ENCODE measurements at places on chromosomes 7 and 10.

GRCh38 chr10:48770561-48771089 lies 86.0 kb downstream of the WDFY4 start:
- DNase-seq: no peak

DNA sequence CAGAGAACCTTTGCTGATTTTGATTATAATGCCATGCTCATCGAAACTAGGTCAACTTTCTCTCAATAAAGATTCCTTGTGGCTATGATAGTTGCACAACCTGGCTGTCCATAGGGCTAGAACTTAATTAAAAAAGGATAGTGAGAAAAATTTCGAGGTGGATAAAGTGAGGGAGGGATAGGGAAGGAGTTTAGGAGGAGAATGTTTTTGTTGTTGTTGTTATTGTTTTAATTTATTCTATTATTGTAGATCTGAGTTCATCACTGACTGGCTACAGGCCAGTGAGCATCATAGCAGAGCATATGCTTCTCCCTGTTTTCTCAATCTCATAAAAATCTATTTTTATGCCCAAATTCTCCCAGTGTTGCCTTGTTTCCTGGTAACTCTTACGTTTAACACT lies 688.7 kb upstream of the GRM3 start:
- no peak for DNase-seq

DNA sequence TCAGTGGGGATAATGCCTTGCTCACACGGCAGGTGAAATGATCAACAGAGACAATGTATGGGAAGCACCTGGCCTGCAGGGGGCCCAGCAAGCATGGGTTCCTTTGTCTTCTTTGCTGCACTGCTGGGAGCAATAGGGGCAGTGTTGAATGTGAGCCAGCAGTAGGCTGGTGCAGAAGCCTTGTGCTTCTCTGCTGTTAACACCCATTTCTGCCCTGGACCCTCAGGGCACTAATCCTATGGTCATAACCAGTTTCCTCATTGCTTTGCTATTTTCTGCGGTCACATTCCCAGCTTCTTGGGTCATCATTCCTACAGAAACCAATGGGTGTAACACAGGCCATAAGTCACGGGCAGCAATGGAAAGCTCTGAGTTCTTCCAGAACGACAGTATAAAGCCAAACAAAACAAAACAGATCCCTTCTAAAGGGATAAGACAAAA lies 10.9 kb upstream of the LGI1 start:
- DNase-seq: peak; percentile 57

GRCh38 chr7:68434857-68435256 lies 1163.4 kb upstream of the AUTS2 start:
- DNase-seq: no peak

DNA sequence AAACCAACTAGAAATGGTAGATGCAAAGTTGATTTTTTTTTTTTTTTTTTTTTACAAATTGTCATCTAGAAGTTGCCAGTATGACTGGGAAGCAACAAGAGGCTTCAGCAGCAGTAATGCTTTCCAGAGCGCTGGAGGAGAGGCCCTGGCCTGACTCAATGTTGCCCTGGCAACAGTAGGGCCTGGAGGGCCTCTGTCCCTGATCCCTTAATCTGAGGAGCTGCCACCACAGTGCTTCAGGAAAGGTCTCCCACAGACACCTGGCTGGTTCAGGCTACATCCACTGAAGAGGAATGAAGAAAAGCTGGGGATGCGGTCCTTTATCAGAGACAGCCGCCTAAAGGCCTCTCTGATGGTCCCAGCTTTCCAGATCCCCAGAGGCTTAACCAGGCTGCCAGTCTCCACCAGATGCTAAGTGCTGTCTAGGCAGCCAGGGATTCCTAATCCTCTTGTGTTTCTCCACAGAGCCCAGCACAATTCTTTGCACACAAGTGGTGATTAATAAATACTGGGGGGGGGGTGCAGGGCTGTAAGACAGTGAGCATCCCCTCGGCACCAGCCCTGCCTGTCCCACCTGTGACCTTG lies 33.7 kb downstream of the ZNF777 start:
- DNase-seq: no peak

DNA sequence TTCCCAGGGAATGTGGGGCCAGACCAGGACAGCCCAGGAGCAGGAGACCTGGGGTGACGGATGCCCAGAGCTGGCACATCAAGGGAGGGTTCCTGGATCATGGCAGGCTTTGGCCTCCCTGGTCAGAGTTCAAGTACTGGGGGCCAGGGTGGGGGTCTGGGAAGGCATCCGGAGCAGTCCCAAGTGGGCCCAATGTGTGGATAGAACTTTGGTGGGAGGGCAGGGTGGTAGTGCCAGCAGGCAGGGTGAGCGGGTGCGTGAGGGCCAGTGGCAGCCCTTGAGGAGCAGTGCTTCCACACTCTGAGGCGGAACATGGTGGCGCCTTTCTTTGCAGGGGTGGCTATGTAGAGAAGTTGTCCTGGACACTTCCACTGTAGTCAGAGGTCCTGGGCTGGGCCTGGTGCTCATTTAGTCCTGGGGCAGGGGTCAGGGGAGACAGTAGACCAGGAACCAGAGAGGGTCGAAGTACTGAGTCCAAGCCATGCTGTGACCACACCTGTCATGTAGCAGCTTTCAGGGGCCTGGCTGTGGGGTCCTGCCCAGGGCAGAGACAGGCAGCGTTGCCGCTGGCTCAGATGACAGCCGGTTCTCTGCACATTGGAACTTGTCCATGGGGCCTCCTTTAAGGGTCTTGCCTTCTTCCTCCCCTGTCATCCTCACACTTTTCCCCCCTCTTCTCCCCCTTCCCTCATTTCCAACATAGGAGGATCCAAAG lies 22.2 kb upstream of the CSGALNACT2 start:
- no peak for DNase-seq

GRCh38 chr10:34013235-34013634 lies 678.8 kb upstream of the NRP1 start:
- DNase-seq: no peak

GRCh38 chr7:104299323-104299722 lies 29.1 kb upstream of the LHFPL3 start:
- no peak for DNase-seq

DNA sequence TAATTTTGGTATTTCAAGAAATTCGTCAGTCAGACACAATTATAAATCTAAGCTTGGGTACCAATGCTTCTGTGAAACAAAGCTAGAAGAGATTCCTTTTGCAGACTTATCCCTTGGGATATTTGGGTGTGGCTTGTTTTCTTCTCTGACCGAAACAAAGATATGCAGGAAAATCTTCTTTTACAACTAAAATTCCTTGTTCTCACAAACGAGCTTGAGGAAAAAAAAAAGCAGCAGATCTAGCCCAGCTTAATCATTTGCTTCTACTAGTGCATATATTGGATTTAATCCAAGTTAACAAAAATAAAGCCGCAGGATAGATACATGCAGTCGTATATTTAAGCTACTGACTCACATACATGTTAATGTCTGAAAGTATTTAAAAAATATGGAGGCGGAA lies 104.2 kb downstream of the PRTFDC1 start:
- no peak for DNase-seq

DNA sequence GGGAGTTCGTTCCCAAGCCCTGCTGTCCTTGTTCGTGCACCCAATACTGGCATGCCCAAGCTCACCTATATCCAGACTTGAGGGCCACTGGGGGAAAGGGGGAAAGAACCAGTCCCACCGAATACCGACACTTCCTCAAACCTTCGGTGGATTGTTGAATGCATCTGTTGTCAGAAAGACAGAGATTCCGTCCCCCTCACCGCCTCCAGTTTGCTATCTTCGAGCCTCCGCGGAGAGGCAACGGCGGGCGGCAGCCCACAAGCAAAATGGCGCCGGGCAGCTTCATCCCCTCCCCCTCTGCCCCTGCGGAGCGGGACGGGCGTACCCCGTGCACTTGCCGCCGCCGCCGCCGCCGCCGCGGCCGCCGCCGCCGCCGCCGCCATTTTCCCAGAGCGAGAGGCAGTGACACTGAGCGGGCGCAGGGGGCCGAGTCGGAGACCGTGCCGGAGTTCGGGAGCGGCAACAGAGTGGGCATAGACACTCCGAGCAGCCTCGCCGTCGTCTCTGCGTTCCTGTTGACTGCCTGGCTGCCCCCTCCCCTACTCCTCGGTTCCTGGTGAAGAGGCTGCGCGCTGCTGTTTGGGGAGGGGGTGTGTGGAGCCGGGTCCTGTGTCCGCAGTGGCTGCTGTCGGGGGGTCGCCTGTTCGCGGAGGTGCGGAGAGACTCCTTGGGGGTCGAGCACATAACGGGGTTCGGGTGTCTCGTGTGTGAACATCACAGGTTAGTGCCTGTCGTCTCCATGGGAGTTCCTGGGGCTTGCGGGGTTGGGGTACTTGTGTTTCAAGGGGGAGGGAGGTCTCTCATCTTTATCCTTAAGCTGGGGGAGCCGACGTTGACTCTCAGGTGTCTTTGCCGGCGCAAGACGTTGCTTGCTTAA lies at the start of gene KMT2E:
Gene KMT2E, plus strand, starts transcription at position 390 of the 877 bp plus-strand sequence. CDS start 26,748 bp downstream, outside the sequence.
- DNase-seq: peak; percentile 95

DNA sequence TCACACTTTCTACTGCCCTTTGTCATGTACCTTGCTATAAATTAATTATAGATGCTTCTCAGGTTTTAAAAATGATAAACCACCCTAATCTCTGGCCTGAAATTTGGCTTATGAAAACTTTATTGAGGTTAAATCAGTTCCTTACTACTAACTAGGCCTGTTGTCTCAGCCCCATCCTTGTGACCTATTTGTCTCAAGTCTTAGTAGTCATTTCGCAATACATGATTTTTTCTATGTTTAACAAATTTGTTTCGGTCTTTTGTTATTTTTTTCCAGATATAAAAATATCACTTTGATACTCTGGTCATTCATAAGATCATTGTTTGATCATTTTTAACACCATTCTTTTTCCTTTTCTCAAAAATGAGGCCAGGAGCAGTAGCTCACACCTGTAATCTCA lies 411.6 kb downstream of the GFRA1 start:
- DNase-seq: no peak

DNA sequence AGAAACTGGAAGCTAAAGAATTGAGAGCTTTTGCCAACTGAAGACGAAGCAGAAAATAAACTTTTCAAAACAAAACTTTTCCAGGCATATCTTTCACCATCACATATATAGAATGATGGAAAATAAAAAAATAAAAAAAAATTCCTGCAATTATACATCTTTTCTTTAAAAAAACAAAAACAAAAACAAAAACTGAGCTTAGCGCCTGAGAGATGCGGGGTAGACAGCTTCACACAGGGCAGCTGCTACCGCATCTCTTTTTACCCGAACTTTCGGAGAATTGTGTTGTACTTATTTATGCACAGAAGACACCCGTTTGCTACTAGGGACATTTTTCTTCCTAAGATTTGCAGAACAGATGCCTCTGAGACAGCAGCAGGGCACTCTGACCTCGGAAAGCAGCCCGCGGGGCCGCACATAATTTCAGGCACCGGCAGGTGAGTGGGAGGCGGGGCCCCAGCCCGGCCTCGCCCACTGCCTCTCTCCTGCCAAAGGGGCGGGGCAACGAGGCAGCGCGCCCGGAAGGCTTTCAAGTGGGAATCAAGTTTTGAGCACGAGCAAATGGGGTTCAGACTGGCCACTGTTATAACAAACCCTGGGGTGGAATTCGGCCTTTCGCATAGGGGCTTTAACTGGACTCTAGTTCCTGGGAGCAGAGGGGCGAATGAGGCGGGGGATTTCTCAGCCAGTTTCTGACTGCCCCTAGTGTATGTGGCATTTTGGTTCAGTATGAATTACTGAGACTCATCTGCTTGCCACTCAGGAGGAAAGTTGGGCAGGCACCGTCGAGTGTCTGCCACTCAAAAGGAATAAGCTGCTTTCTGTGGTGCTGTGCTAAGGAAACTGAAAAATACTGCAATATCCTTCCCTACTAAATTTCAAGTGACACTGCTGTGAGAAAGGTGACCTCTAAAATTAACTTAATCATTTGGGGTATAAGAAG lies 18.5 kb upstream of the FAM133B start:
- DNase-seq: peak; percentile 44

DNA sequence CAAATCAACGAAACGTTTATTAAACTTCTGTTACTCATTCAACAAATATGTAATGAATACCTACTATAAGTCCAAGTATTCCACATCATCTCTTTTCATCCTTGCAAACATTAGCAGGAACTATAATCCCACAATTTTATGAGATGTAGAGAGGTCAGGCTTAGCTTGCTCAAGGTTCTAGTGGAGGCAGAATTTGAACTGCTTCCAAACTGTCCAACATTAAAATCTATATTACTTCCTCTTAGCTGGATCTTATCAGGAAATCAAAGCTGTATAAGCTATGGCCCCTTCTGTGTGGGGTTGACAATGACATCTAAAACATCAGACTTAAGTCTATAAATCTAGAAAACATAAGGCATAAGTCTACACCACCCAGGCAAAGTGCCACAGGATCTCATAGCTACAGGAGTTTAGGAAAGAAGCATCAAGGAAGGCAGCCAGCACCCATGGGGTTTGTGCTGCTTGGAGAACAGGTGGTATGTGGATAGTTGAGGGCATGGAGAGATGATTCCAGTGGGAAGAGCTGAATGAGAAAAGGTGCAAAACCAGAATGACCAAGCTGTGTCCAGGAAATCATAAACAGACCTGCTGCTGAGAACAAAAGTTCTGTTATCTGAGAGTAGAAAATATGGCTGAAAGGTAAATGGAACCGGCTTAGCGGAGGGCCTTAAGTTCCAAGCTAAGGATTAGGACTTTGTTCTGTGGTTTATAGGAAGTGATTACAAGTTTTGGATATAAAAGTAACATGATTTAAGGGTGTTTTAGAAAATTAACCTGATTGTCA lies 34.5 kb downstream of the PAPSS2 start:
- no peak for DNase-seq

DNA sequence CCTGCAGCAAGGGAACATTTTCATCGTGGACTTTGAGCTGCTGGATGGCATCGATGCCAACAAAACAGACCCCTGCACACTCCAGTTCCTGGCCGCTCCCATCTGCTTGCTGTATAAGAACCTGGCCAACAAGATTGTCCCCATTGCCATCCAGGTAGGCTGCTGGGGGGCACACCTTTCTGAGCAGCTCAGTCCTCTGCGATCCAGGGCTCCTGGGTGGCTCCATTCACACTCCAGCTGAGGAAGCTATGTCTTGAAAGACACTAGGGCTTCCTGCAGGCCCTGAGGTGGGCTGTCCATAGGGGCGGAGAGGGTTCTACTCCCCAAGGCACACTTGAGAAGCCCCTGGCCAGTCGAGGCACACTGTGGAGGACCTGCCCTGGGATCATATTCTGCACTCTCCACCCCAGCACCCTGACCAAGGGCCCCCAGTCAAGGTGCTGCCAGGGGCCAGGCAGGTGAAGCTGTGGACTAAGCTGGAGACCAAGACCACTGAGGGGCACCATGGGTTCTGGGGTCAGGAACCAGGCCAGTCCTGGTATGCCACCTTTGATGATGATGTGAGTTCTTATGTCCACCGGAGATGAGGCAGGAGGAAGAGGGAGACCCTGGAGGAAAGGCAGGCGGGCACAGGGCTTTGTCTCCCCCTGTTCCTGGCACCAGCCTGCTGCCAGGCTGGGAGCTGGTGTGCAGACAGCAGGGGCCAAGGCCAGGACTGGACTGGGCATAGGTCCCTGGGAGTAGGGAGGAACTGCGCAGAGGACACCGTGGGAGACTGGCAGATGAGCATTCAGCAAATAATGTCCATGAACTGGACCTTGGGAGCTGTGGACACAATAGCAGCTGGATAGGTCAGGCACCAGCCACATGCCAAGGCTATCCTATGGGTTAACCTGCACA lies 54.8 kb downstream of the ALOX5 start:
- no peak for DNase-seq

Data from right hindlimb (tissue), 1 donor.